Tibial nerve (tissue), 4 donors: ENCODE measurements at places on chromosomes 1 and 21.

- DNase-seq = peak; percentile 50
Observed at GRCh38 chr1:67564193-67564592, 120.8 kb upstream of the GADD45A start.

DNA sequence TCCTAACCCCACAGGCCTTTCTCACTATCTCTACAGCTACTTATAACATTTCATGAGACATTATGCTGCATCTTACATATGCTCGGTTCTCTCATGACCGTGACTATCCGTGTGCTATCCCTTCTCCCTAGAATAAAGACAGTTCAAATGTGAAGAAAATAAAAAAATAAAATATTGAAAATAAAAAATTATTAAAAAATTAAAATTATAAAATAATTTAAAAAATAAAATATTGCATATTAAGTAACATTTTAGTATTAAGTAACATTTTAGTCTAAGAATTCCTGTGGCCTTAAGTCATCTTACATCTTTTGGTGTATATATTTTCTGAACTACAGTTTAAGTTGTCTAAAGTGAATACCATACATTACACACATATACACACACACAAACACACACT lies 415.5 kb downstream of the DPYD start:
- no peak for DNase-seq

DNA sequence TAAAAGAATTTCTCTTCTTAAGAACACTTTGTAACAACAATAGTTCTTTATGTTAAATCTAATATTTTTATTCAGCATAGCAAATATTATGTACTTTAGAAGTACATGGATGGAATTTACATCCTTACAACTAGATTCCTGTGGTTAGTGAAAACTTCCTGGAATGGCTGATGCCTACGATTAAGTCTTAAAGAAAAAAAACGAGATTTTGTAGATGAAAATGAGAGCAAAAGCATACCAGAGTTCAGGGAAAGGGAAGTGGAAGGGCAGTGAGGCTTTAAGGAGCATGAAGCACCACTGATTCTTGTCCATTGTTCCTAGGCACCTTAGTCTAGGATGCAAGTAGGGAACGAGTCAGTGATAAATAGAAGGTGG lies 26.7 kb downstream of the CFH start:
- DNase-seq = no peak

- no peak for DNase-seq
Observed at GRCh38 chr21:45150638-45151131, 76.3 kb downstream of the ADARB1 start.

- DNase-seq = no peak
Observed at GRCh38 chr1:31152181-31152795, 86.8 kb upstream of the PUM1 start.

GRCh38 chr1:200670242-200671118 lies 773 bp upstream of the DDX59 start:
- peak; percentile 45 for DNase-seq

DNA sequence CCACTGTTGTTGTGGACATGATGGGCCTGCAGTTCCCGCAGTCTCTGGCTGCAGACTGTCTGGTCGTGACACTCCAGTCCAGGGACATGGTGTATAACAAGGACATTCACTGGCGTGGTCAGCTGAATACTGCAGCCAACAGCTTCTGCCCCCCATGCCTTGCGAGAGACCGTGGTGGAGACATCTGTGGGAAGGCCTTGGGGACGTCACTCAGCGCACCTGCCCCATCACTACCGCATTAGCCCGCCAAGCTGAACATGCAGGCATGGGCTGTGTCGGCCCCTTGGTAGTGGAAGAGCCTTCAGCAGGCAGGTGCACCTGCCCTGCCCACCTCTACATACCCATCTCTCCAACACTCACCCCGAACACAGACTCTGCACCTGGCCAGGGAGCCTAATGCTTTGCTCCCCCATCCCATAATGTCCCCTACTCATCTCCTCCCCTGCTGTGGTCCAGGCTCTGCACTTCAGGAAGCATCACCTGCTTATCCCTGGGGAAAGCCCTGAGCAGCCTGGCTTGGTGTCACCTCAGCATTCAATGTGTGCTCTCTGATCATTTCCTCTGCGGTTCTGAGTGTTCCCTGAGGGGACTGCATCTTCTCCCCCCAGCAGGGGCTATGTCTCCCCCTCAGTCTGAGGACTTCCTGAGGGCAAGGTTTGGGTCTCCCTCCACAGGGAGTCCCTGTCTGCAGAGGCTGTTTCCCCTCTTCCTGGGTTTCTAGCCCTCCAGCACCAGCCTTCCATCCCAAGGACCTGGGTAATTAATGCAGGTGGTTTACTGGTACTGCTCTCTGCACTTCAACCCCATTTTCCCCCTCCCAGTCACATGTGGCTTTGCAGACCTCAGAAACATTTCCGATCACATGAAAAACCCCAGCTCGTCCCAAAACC lies 3.2 kb downstream of the PGLYRP4 start:
- no peak for DNase-seq

DNA sequence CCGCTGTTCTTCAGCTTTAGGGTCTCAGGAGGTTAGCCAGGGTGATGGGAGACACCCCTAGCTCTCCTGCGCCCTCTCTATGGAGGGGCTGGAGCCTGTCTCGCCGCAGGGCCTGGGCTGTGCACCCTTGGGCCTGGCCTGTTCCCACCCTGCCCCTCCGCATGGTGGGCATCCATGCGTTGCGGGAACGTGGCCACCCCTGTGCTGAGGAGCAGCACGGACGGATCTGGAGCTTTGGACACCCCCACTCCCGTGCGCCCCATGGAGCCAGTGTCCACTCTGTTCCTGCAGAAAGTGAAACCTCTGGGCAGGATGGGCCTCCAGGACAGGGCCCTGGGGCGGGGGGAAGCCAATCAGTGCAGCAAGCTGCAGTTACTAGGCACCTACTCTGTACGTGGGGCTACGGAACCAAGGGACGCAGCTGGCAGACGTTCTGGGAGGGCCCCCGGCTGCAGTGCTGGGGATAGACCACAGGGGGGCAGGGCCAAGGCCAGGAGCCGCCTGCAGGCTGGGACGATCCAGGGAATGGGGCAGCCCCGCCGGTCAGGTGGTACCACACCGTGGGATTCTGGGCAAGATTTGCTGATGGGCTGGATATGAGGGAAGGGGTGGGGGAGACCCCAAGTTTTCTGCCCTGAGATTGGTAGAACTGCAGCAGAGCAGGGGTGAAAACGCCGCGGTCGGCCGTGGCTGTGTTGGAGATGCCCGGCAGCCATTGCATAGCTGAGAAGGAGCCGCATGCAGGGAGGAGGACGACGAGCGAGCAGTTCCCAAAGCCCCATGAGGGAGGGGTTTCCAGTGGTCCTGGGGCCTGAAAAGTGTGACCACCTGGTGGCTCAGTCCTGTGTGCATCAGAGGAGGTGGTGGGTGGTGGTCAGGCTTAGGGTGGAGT lies 43.3 kb downstream of the TP73 start:
- DNase-seq = peak; percentile 12

DNA sequence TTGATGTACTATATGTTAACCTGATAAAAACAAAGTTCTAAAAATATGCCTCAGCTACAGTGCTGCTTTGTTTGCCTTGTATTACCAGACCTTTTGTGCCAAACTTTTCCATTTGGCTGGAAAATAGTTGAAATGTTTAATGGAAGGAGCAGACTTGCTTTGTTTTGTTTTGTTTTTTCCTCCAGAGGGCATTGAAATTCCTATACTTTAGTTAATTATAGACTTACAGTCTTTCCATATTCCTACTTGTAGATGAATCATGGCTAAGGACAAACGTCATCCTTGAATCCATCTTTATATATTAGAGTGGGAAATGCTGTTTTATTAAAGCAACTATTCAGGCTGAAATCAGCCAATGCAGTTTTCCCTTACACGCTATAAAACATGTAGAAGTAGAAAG lies 6.7 kb downstream of the CAP1 start:
- no peak for DNase-seq

DNA sequence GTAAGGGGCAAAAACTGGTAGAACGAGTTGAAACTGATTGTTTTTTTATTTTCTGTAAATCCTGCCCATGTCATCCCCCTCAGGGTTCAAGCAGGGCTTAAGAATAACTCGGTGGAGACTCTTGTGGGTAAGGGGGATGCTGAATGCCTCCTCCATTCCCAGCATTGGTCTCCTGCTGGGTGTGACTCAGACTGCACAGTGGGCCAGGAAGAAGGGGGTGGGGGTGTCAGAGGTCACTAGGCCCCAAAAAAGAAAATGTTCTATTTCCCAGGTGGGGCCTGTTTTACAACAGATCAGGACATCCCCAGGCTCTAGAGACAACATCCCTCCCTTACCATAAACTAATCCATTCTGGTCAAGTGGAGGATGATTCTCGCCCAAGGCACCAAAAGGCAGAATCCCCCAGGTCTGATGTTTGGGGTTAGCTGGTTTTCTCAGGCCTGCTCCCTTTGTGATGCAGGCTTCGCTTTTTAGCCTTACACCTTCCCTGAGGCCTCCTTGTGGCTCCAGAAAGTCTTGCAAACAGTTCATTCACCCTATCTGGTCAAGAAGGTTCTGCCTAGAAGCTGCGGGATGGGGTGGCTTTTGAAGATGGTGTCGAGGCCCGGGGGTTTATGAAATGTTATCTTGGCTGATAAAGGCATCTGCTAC lies 10.7 kb upstream of the GRHL3 start:
- DNase-seq = no peak

DNA sequence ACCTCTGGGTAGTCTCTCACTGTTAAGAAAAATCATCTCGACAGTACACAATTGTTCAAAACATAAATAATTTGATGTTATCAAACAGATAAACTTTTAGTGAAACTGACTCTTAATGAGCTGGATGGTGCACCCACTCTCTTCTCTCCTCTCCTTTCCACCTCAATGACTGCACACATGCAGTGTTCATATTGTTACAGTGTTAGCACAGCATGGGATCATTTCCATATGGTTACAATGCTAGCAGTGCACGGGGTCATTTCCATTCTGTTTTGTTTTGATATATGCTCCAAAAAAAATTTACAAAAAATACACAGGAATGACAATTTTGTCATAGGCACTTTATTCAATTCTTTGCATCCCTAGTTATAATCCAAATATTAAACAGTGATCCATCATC lies 26.4 kb upstream of the RNF187 start:
- no peak for DNase-seq

DNA sequence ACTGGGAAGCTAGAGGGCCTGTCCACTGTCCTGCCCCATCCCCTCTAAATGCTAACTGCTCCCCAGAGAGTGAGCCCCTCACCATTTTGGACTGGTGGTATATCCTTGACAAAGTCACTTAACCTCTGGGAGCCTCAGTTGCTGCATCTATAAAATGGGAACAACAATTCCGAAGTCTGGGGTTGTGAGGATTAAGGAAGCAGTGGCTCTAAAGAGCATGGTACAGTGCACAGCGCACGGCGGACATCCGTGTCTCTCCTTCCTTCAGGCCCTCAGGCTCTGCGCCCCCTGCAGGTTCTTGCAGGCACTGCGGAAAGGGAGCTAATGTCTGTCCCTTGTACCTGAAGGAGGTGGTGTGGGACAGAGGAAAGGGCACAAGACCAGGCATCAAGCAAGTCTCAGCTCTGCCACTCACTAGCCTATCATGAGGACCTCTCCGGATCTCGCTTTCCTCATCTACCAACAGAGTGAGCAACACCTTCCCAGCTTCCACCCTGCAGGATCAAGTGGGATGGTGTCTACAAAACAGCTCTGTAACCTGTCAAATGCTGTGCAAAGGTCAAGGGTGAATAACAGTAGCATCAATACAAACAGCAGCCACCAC lies 20.1 kb downstream of the ECE1 start:
- peak; percentile 65 for DNase-seq

DNA sequence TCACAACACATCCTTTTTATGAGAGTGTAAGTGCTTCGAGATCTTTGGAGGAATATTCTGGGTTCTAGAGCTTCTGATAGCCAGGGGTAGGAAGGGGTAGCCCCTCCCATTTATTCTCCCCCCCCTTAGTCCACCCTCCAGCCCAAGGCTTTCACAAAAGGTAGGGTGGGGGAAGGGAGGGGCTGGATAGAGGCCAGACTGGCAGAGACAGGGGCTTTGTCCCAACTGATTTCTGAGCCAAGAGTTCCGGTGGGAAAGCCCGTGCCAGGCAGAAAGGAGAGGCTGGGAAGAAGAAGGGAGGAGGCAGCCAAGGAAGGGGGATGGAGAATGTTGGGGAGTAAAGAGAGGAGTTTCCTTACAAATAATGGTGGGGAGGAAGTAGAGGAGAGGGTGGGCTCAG lies 3.1 kb downstream of the BCAN start:
- no peak for DNase-seq

DNA sequence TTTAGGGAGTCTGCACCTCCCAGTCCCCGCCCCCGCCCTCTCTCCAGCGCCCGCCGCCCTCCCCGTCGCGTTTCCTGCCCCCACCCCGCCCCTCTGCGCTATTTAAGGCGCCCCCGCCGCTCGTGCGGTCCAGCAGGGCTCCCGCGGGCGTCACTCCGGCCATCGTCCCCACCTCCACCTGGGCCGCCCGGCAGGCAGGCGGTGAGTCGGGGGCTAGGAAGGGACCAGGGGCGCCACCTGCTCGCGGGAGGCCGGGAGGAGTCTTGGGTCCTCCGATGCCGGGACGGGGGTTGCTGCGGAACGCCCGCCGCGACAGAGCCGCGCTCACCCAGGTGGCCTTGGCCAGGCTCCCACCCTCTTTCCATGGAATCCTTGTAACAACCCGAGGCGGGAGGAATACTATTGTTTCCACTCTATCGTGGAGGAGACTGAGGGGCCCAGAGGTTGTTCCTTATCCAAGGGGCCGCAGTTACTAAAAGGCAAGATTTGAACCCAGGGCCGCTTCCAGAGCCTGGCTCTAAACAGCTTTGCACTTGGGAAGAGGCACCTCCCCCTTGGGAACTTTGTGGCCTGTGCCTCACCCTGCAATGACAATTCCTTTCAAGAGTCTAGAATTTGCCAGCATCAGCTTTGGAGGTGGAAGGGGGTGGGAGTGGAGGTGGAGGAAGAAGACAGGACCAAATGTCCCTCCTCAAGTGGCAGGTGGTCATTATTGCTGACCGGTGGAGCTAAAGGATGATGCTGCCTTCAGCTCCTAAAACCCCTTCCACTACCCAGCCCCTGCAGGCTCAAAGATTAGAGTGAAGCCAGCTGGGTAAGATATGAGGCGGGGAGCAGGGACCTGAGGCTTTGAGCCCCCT lies at the start of gene GJA4:
Gene GJA4 (plus strand): TSS at position 132 of the 860 bp plus-strand sequence. CDS start 1,215 bp downstream, outside the sequence.
- no peak for DNase-seq

GRCh38 chr1:185207980-185208602 lies 51.1 kb downstream of the SWT1 start:
- DNase-seq = no peak

- DNase-seq = no peak
Observed at GRCh38 chr1:192512426-192513162, 63.0 kb upstream of the RGS1 start.
